Liver (tissue), 10 donors: ENCODE measurements at places on chromosomes 16 and 17. TPM values are rescaled to one million over a fixed set of nuclear protein-coding genes. Genes with fewer than 3 reads are reported as not detected.

The CD7 gene
- 1.0 TPM for polyA plus RNA-seq

The CACNG5 gene
- polyA plus RNA-seq = not detected

The METTL9 gene
- polyA plus RNA-seq = 11.6 TPM

The NOXO1 gene
- polyA plus RNA-seq = 0.63 TPM

The CASKIN1 gene
- not detected for polyA plus RNA-seq

The PRKCB gene
- polyA plus RNA-seq = 1.6 TPM

The ARL17A gene
- polyA plus RNA-seq = 1.2 TPM

The DRC3 gene
- 0.72 TPM for polyA plus RNA-seq

The PIMREG gene
- 0.10 TPM for polyA plus RNA-seq

The ABCA6 gene
- 49.5 TPM for polyA plus RNA-seq

The ADAD2 gene
- polyA plus RNA-seq = 0.44 TPM

The PDXDC1 gene
- polyA plus RNA-seq = 52.4 TPM

The SSTR5 gene
- polyA plus RNA-seq = not detected

GRCh38 chr17:11780621-11781020 lies 182.4 kb downstream of the DNAH9 start:
- DNase-seq = no peak

GRCh38 chr16:11140867-11141266 lies 115.1 kb downstream of the SOCS1 start:
- no peak for DNase-seq

- DNase-seq = no peak
Observed at GRCh38 chr16:52501746-52502145, 45.2 kb downstream of the TOX3 start.

DNA sequence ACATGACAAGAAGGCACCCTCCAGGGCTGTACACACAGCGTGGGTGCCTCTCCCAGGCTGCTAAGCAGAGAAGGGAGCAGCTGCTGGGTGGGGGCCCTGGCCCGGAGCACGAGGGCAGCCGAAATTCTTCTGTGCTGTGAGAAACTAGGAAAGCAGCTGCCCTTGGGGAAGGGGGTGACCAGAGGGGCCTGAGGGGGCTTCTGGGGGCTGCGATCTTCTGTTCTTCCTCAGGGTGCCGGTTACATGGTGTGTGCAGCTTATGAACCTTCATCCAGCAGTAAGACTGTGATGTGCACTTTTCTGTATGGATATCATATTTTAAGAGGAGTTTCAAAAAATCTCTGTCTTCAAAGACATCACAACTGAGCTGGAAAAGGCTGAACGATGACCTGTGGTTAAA lies 43.2 kb upstream of the METRNL start:
- peak; percentile 14 for DNase-seq

GRCh38 chr17:30505868-30506417 lies 28.7 kb downstream of the GOSR1 start:
- DNase-seq = no peak

- no peak for DNase-seq
Observed at GRCh38 chr17:41444186-41444585, 3.4 kb upstream of the KRT38 start.

DNA sequence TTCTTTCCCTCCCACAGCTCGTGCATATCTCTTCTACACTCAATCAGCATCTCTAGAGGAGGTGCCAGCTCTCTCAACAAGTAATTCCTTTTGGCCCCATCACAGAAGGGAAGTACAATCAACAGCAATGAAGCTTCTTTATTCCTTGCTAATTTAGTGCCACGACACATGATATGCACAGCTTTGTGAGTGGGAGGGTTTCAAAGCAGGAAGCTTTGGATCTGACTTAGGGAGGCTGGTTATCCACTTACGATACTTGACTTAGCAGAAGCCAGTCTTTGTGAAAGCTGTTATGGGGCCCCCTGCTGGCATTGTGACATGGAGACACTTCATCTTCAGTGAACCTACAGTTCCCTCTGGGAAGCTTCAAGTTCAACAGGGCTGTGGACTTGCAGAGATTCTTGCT lies 81.0 kb downstream of the TMEM100 start:
- peak; percentile 57 for DNase-seq

GRCh38 chr17:45688820-45689219 lies 95.3 kb upstream of the CRHR1 start:
- no peak for DNase-seq

GRCh38 chr16:19639986-19640421 lies 78.0 kb downstream of the KNOP1 start:
- DNase-seq = no peak

DNA sequence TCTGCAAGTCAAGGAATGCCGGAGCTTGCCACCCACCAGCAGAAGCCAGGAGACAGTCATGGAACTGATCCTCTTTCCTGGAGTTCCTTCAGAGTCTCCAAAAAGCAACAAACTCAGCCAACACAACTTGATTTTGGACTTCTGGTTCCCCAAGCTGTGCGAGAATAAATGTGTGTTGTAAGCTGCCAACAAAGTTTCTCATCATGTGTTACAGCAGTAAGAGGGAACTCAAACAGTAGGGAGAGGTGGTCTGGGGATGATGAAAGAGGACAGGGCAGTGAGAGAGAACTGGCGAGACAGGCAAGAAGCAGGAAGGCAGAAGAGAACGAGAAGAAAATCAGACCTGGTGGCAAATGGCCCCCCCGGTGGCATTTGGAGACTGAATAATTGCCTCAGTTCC lies 204.9 kb downstream of the MAF start:
- DNase-seq = no peak

GRCh38 chr16:3691761-3692160 lies 25.6 kb downstream of the TRAP1 start:
- no peak for DNase-seq

DNA sequence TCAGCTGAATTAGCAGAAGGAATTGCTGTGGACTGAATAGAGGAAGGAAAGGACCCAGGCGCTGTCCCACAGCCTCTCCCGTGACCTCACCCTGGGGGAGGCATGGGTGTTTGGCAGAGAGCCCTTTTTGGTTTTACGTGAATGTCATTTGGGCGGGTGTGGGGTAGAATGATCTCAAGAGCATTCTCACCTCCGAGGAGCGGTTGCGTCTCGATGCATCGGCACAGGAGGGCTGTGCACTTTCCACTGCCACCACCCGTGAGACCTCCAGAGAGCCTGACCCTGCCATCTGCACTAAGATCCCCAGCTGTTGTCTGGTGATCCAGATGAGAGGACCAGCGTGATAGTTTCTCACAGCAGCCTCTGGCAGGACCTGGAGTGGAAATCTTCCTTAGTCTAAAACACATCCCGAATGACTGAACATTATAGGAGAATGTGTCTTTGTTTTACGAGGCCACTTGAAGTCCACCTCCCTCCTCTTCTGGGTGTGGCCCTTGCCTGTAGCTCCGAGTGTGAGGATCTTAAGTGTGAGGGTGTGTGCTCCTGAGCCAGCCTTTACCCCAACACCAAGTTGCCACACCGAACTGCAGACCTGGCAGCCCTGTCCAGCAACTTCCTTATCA lies 29.3 kb downstream of the FOXK2 start:
- DNase-seq = no peak

DNA sequence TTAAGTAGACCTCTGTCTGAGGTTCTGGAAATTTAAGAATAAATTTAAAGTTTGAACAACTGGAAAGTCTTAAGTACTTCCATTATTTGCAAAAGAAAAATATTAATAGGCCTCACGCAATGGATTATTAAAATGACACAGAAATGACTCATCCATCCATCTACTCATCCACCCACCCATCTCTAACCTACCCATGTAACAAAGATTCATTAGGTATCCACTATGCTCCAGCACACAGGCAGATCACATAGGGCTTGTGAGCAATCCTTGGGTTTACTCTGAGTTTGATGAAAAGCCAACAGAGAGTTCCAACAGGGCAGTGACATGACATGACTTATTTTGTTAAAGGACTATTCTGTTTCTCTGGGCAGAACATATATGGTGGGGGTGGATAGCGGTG lies 93.3 kb downstream of the HELZ start:
- no peak for DNase-seq

DNA sequence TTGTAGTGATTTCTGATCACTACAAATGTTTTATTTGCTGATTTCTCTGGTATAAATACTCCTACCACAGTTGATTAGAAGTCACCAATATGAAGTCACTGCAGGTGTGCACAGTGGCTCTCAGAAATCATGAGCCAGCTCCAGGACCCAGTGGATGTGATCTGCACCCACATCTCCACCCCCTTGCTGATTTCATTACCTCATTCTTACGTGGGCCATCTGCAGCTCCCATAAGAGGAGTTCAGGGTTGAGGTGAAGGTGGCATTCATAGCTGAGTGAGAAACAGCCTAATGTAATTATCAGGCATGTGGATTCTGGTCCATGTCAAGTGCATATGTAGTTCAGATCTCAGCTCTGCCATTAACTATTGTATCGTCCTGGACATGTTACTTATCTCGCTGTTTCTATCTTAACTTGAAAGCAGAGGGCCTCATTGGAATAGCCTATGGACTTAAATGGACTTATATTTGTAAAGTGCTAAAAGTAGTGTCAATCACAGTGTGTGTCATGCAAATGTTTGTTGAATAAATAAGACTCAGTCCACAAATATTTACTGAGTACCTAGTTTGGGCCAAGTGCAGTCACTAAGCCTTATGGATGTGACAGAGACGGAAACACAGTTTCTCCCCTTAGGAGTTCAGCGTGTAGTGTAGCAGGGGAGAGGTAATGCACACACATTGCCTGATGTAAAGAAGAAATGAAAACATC lies 40.7 kb upstream of the ZKSCAN2 start:
- DNase-seq = no peak

DNA sequence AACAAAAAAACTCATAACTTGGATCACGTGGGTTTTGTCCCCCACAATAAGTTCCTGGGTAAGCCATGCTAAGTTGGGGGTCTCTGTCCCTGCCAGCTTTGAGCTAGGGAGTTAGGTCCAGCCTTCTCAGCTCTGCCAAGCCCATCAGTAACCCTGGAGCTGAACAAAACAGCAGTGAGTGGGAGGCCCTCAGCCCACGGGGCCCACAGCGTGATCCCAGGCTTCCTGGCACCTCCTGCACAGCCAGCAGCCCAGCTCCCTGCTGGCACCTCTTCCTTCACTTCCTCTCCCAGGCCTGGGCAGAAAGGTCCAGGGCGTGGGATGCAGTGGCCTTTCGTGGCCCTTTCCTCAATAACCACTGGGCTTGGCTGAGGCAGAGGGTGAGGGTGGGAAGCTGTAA lies 35.5 kb upstream of the CDC42EP4 start:
- no peak for DNase-seq

DNA sequence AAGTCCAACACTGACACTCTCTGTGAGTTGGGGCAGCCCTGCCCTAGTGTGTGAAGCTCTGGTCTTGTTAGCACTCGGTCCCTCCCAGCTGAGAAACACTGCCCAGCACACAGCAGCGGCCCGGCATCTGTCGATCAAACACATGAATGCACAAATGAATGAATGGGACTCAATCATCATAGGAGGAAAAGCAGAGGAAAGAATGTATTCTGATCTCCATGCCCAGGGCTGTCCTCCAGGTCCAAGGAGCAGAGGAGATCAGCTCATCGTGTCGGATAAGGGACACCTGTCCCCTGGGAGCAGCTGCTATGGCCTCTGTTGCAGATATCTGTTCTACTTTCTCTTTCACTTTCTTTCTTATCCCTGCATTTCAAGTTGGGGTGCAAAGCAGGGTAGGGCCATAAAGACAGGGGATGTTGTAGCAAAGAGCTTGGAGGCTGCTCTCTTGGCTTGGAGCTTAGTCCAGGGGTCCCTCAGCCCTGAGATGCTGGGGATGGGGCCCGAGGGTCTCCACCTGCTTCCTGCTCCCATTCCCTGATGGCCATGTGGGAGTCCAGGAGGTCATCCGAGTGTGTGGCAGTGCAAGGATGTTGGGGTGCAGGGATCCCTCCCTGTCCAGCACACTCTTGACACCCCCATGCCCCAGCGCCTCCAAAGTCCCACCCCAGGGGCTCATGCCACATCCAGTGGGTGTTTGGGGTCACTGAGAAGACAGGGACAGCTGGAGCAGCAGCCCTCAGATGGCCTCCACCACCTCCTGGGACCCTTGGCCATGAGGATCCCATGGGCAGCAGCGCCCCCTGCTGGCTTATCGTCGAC lies 88.2 kb downstream of the IRF8 start:
- peak; percentile 62 for DNase-seq

DNA sequence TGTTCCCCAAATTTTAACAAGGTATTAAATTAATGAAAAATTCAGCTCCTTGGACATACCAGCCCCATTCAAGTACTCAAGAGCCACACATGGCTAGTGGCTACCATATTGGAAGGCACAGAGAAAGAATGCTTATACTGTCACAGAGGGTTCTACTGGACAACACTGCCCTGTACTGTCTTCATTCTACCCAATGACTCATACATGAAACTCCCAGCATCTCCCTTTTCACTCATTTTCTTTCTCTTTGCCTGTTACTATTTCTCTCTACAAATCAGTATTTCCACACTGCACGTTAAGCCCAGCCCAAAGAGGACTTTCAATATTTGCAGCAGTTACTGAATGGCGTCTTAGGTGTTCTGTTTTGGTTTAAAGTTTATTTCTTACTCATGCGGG lies 72.1 kb upstream of the RCVRN start:
- no peak for DNase-seq

DNA sequence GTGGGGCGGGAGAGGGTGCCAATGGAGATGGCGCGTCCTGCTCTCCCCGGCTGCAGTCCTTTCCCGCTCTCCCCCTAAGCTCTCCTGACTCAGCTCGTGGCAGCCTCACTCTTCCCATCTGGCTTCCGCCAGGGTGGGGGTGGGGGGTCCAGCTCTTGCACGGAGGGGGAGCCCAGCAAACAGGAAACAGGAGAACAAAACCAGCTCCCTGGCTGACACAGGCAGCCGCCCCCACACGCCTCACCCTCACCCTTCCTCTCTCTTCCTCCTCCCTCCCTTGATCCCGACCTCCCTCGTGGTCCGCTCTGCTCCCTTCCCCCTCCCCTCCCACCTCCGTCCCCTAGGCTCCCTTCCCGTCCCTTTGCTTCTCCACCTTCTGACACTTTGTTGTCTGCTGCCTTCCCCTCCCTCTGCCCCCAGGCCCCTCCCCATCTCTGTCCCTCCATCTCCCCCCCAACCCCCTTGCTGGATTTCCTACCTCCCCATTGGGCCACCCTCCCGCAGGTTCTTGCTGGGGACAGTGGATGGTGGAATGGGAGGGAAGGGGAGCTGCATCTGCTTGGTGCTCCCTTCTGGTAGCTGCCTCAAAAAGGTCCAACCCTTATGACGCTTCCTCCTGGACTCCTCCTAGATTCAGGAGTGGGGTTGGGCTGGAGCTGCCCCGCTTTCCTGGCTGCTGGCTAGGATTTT lies 23.7 kb downstream of the ARHGAP23 start:
- DNase-seq = no peak

DNA sequence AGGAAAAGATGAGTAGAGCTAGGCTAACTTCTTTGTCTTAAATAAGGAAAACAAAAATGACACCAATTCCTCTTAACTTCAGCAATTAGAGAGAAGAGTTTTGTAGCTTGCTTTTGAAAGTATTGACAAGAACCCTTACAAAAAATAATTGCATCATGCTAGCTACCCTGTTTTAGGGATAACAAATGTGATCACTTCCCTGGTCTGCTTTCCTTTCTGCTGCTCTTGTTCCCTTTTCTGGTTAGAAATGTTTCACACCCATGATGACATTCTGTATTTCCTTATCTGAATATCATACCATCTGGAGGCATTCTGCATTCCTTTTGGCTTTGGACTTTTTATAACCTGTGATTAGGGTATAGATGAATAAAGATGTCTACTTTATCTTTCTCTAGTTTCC lies 9.9 kb upstream of the SMIM36 start:
- DNase-seq = no peak

GRCh38 chr17:7437950-7438614 lies 1.2 kb upstream of the FGF11 start:
- peak; percentile 46 for DNase-seq

GRCh38 chr16:69465083-69465721 lies 40.8 kb downstream of the CYB5B start:
- DNase-seq = no peak

- DNase-seq = no peak
Observed at GRCh38 chr17:75191584-75191983, 8.8 kb upstream of the SUMO2 start.
